Activated CD4-positive, CD25-positive, alpha-beta regulatory T cell treated with anti-CD3 and anti-CD28 coated beads, Interleukin-2, amount 50 U/mL, for 16 hours (primary cell): ENCODE measurements at places on chromosomes 12 and 14.

DNA sequence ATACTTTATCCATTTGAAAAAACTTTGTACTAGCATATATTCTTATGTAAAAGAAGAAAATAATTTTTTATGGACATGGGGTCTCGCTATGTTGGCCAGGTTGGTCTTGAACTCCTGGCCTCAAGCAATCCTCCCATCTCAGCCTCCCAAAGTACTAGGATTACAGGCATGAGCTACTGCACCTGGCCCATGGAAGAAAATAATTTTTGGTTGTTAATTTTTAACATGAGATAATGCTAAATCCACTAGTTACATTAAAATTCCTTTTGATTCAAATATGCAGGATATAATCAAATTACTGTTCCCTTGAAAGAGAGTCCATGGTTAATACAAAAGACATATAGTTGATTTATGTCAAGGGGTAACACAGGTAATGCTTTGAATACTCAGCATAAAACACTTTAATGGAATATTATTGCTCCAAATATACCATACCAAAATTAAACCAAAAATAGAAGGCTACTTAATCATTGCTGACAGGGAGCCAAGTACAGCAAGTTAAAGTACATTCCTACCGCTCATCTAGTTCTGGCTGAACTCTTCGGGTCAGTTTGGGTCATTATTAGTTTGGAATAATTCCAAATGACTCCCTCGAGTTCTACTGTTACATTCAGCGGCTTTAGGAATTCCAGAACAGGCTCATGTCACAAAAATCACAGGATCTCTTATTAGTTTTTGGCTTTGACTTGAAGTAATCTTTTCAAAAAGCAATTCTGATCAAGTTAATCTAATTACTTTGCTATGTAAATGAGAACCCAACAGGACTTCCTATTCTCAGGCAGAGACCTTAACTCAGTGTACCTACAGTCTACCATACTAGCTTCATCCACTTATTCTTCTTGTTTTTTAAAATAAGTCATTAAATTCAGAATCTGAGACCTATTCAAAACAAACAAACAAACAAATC lies 6.1 kb downstream of the SOS2 start:
- DNase-seq, result no peak

DNA sequence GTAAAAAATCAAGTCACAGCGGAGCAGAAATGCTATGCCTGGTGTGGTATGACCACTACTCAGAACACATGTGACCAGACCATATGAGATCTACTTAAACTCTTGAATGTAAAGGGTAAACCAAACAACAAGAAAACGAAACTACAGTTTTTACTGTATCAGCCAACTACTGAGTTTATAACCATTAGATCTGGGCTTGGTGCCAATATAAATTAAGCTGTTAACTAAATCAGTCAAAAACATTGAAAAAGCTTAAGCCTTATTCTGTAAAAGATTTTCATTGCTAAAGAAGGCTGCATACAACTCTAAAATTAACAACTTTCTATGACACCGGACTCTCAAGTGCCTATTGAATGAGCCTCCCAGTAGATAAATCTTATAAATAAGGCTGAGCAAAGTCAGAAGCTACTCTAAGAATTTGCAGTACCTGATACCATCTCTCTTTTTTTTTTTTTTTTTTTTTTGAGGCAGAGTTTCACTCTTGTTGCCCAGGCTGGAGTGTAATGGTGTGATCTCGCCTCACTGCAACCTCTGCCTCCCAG lies 35.4 kb downstream of the SPTLC2 start:
- no peak for DNase-seq

GRCh38 chr14:90593254-90594040 lies 196.6 kb downstream of the CALM1 start:
- DNase-seq, result no peak

DNA sequence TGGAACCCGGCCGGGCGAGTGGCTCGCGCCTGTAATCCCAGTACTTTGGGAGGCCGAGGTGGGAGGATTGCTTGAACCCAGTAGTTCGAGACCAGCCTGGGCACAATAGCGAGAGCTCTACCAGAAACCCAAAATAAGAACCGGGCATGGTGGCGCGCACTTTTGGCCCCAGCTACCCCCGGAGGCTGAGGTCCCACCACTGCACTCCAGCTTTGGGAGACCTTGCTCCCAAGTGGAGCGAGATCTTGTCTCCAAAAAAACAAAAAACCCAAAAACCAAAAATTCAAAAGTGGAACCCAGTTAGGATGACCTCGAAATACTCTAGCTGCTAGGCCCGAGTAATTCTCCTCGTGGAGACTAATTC lies 769 bp upstream of the VTI1B start:
- DNase-seq, result no peak

GRCh38 chr12:122389677-122390076 lies 32.8 kb downstream of the CLIP1 start:
- DNase-seq, result no peak

- no peak for DNase-seq
Observed at GRCh38 chr14:93970965-93971634, 5.3 kb downstream of the ASB2 start.

DNA sequence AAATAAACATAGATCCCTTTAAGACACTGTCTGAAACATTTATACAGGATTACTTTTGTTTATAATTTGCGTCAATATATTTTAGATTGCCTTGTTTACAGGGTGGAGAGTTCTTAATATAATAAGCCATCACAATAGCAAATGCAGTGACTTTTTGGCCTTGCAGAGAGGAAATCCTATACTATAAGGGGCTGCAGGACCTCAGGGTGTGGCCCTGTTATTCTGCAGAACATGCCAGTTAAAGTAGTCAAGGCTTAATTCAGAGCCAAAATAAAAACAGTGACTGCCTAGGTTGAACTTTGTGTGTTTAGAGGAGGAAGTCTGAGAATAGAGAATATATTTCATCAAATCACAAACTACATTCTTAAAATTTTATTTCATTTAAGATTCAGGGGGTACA lies 381.6 kb downstream of the DUSP6 start:
- DNase-seq, result no peak

DNA sequence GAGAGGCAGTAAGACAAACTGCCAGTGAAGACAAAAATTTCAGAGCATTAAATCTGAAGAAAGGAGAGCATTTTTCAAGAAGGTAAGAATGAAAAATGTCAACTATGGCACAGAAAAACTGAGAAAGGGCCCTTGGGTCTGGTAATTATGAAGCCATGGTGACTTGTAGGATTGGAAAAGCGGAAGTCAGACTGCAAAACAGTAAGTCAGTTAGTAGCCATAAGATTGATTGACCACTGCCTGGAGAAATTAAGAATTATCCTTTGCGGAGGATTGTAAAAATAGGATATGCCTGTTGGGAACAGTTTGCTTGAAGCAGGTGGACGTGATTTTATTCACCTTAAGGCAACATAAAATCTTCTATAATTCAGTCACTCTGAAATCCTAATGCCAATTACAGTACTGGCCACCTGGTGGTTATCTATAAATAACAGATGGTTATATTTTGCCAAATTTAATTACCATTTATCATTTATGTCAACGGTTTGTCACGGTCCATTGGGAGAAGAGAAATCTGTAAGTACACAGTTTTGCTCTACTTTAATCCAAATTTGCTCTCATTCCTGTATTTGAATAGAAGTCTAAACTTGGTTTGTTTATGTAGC lies 127.1 kb upstream of the CNTN1 start:
- DNase-seq, result no peak

DNA sequence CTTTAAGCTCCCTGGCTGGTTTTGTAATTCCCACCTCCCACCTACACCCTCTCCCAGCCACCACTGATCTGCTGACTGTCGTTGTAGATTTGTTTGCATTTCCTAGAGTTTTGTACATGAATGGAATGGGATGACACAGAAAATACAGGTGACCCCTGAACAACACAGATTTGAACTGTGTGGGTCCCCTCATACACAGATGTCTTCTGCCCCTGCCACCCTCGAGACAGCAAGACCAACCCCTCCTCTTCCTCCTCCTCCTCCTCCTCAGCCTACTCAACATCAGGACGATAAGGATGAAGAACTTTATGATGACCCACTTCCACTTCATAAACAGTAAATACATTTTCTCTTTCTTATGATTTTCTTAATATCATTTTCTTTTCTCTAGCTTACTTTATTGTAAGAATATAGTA lies 28.8 kb downstream of the SYNE3 start:
- no peak for DNase-seq

DNA sequence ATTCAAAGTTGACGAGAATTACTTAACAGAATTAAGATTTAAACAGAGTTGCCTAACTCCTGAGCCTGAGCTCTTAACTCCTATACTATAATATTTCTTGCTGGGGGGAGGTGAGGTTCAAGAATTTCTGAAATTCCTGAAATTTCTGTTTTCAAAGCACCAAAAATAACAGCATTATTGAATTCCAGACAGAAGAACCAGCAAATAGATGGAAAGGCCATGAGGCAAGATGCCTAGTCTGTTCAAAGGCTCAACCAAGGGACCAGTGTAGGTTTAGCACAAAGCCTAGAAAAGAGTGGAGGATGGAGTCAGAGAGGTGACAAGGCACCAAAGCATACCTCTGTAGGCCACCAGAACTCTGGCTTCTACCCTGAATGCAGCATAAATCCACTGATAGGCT lies 76.4 kb downstream of the PPP1R12A start:
- DNase-seq, result no peak

GRCh38 chr14:20630340-20631022 lies 11.0 kb downstream of the OR6S1 start:
- DNase-seq, result no peak

GRCh38 chr14:22539831-22540230 lies 49.2 kb downstream of the DAD1 start:
- DNase-seq, result no peak

GRCh38 chr14:22099942-22100763 lies 426.5 kb upstream of the OR4E1 start:
- DNase-seq, result no peak

DNA sequence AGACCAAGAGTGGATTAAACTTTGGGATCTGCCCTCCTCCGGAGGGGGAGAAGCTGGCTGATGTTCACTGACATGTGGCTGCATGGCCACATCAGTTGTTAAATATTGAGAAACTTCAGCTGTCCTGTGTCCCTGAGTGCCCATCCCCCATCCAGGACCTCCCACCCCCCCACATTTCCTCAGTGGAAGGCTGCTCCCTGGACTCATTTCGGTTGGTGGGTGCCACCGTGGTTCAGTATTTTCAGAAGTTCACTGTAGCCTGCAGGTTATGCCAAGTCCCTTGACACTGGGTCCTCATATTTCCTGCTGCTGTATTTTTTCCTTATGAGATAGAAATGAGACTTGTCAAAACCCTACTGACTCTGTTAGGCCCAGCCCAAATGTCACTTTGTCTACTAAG lies 302.4 kb downstream of the CACNA1C start:
- DNase-seq, result no peak

- DNase-seq, result no peak
Observed at GRCh38 chr12:131092901-131093603, 139.3 kb downstream of the ADGRD1 start.

DNA sequence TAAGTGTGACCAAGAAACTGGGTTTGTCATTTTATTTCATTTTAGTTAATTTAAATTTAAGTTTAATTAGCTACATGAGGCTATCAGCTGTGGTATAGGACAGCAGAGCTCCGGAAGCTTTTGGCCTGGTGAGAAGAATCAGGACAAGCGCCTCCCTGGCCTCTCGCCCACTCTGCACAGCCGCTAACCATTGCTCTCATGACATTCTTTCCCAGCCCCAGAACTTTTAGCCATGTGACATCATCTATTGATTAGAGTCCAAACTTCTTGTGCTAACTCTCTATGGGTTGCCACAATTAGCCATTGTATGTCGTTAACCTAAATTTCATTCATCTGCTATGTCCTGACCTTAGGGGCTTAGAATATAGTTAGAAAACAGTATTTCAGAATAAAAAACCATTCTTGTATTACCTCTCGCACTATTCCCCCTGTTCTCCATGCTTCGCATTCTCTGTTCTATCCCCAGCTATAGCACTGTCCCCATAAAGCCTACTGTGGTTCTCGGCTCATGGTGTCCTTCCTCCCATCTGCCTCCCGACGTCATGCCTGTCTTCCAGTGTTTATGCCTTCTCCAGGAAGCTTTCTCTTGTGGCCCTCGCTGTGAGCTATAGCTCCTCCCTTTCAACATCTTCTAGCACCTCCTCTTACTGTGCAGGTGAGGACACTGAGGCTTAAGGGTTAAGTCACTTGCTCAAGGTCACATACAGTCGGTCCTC lies 23.5 kb downstream of the SSH1 start:
- no peak for DNase-seq

DNA sequence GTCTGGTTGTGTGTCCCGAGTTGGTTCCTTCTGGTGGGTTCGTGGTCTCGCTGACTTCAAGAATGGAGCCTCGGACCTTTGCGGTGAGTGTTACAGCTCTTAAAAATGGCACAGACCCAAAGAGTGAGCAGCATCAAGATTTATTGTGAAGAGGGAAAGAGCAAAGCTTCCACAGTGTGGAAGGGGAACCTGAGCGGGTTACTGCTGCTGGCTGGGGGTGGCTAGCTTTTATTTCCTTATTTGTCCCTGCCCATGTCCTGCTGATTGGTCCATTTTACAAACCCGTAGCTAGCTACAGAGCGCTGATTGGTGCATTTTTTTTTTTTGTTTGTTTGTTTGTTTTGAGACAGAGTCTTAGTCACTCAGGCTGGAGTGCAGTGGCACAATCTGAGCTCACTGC lies 29.3 kb downstream of the FGF6 start:
- DNase-seq, result no peak

DNA sequence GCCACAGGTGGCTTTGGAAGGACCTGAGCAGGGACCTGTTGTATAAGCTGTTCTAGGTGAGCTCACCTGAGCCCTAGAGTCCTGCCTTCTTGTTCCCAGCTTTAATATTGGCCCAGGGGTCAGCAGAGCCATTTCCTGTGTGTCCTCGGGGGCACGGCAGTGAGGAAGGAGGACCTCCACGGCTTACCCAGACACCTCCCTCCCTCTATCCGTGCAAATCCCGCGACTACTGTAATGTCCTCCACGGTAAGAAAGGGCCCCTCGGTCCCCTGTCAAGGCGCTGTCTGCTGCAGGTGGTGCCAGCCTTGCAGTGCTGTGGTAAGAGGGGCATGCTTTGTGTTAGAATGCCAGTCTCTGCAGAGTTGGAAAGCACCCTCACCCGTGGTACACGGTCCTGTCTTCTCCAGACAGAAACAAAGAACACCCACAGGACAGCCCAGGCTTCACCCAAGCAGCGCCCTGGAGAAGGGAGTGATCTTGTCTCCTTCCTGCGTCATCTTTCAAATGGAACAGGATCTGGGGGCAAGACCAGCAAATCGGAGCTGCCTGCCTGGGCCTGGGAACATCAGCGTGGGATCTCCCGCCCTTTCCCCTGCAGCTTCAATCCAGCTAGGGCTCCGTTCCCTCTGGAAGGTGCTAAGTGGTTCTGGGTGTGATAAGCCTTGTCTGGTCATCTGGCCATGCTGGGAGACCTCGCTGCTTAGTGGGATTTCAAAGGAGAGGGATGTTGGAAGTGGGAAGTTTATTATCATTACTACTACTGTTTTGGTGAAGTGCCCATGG lies 20.2 kb upstream of the FZD10 start:
- no peak for DNase-seq

GRCh38 chr14:80456209-80456608 lies 244.9 kb upstream of the DIO2 start:
- no peak for DNase-seq
